ENCODE measurements at places on chromosomes 5 and 9.

DNA sequence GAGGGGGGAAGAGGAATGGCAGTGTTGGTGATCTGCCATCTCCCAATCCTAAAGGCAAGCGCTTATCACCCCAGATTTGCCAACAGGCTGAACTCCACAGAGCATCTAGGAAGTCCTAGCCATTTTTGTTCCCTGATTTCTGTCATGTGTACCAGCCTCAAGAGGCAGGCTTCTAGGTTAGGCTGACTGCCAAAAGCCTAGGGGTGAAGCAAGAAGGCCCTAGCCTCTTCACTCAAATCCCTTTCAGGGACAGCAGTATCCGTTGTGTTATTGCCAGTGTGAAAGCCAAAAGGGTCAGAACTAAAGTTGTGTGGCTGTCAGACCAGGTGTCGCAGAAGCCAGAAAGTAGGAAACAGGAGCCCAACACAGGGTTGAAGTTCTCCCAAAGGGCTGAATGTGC lies 14.7 kb downstream of the IGIP start:
- no peak for DNase-seq

GRCh38 chr5:16685069-16685468 lies 68.3 kb upstream of the RETREG1 start:
- DNase-seq: no peak

DNA sequence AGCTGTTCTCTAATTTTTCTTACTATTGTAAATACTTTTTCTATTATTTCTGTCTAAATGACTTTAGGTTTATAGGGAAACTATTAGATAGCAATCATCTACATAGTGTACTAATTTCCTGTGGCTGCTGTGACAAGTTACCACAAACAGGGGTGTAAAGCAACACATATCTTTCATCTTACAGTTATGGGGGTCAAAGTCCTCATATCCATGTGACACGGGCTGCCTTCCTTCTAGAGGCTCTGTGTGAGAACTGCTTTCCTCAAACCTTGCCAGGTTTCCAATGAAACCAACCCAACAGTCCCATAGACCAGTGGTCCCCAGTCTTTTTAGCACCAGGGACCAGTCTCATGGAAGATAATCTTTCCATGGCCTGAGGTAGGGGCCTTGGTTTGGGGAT lies 189.1 kb downstream of the ROR2 start:
- no peak for DNase-seq

- DNase-seq: no peak
Measured at GRCh38 chr5:116861097-116861496, 286.5 kb upstream of the SEMA6A start.

- DNase-seq: no peak
Measured at GRCh38 chr5:37557734-37558293, 178.7 kb downstream of the WDR70 start.

DNA sequence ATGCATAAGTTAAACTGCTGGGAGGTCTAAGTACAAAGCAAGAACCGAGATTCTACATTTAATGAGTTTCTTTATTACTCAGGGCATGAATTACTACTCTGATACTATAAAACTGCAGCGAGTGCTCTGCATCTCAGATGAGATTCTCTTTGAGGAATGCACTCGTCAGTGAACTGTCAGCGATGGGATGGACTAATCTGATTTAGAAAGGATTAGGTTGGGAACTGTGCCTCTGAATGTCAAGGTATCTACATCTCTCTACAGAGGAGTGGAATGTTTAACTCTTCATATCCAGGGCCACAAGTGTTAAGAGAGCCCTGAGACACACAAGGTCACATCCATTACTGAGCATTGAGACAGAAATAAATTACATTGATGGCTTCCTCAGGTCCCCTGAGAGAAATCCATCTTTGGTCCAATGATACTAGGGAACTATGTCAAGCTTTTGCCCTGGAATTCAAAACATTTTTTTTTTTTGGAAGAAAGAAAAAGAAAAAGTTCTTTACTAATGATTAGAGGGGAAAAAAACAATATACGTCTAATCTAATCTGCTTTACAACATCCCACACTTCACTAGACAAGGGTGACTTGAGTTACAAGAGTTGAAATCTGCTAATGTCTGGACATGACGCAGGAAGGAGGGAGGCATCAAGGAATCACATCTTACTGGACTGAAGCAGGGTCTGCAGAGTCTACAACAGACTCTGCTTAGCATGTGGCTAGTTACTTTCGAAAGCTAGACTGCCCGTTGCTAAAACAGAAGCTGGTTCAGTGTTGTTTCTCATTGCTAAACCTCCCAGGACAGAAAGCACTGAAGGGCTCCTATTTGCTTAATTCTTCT lies 270.0 kb upstream of the TLE4 start:
- DNase-seq: no peak

DNA sequence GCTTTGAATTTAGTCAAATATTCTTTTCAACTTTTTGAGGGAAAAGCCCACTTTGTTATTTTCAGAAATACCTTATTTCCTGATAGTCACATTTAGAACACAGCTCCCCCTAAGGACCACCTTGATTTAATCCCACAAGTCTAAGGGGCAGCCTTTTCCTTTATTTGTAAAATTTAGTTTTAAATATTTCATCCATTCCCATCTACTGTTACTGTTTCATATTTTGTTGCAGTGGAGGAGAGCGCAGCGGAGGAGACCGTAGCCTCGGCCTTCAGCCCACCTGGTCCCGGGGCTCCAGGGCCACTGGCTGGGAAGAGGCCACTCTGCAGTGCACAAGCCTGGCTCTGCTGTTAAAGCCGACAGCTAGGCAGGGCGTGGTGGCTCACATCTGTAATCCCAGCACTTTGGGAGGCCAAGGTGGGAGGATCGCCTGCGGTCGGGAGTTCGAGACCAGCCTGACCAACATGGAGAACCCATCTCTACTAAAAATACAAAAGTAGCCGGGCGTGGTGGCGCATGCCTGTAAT lies 19.6 kb downstream of the LPCAT1 start:
- DNase-seq: no peak

GRCh38 chr9:119533504-119533903 lies 164.3 kb upstream of the BRINP1 start:
- no peak for DNase-seq

GRCh38 chr9:37719526-37719925 lies 34.1 kb upstream of the TRMT10B start:
- DNase-seq: no peak

DNA sequence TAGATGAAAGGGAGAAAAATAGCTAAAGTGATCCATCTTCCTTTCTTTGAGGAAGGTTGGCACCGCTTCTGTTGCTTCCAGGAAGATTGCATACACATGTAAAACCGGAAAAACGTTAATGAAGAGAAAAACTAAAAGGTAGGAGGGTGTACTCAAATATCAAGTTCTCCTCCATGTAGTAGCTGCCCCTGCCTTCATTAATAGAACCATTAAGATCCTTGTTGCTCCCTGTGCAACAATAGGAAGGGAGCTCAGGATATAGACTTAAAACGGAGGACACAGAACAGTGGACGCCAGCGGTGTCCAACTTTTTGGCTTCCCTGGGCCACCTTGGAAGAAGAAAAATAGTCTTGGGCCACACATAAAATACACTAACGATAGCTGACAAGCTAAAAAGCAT lies 118.9 kb downstream of the TMEM174 start:
- no peak for DNase-seq

GRCh38 chr5:11319836-11320580 lies 559.0 kb upstream of the DAP start:
- no peak for DNase-seq

DNA sequence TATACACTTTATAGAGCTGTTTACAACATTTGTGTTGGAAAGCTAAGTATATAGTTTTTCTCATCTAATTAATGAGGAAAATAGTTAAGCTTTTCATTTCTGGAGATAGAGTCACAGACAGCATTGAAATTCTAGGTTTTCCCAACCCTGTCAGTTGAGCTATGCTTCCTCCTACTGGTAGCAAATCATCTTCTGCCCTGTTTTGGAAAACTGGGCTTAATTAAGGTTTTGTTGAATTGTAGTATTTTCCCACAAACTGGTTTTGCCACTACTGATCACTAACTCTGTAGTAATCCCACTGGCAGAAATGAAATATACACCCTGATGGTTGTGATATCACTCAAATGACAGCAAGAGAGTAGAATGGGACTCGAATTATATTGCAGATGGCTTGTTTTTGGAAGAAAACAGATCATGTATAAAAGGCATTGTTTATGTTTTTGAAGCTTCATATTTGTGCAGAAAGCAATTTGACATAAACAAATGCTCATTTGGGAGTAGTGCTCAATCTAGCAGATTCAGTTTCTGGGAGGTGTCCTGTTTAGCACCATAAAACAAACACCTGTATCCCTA lies 46.6 kb downstream of the CD180 start:
- DNase-seq: no peak

- no peak for DNase-seq
Measured at GRCh38 chr9:91783876-91784672, 166.0 kb downstream of the ROR2 start.

DNA sequence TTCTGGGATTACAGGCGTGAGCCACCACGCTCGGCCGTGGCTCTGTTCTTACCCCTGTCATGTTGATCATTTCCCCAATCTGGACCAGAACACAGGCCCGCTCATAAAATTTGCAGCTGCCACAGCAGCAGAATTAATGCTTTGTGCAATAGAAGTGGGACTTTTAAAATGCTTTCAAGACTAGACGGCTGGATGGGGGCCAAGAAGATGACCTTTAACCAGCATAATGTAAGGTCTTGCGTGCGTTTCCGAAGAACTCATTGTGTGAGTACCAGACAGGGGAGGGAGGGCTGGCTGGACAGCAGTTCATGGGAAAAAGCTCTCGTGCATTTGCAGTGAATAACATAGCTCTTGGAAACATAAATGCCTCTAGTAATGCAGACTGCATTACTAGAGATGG lies 3.5 kb upstream of the WDR38 start:
- DNase-seq: no peak

DNA sequence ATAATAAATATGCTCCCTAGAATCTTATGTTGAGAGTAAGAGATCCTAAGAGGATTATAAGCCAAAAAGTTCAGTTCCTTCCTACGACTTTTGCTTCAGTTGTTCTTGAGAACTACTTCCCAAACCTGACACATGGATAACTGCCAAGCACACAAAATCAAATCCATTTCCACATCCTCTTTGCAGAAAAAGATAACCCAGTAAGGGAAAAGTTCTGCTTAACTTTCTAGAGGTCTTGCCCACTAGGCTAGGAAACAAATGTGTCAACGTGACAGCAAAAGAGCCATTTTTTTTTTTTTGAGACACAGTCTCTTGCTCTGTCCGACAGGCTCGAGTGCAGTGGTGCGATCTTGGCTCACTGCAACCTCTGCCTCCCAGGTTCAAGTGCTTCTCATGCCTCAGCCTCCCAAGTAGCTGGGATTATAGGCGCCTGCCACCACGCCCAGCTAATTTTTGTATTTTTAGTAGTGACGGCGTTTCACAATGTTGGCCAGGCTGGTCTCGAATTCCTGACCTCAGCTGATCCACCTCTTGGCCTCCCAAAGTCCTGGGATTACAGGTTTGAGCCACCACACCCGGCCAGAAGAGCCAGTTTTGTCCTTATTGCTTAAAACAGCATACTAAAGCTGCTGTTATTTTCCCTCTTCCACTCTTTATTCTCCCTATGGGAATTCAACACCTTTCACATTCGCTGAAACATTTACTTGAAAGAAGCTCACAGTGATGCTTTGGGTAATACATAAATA lies 24.2 kb downstream of the CSNK1A1 start:
- DNase-seq: no peak

GRCh38 chr9:18474783-18475182 lies 830 bp downstream of the ADAMTSL1 start:
- no peak for DNase-seq

DNA sequence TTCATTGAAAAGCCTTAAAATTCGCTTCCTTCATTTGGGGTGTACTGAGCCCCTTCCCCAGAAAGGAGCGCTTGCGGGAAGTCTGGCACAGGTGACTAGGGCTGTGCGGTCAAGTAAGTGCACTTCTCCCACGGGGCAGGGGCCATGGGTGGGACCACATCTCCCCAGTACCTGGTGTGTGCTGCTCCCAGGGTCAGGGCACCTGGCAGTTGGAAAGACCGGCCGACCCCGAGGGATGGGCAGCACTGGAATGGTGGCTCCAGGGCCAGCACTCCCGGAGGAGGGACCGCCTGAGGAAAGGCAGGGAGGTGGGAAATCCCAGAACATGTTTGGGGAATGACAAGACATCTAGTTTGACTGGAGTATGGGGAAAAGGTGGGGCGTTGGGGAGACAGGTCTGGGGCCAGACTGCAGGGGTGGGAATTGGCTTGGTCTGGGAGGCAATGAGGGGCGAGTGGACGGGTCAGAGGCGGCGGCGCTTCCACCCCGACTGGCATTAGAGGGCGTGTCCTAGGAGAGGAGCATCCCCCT lies 727 bp upstream of the GLIPR2 start:
- DNase-seq: no peak

DNA sequence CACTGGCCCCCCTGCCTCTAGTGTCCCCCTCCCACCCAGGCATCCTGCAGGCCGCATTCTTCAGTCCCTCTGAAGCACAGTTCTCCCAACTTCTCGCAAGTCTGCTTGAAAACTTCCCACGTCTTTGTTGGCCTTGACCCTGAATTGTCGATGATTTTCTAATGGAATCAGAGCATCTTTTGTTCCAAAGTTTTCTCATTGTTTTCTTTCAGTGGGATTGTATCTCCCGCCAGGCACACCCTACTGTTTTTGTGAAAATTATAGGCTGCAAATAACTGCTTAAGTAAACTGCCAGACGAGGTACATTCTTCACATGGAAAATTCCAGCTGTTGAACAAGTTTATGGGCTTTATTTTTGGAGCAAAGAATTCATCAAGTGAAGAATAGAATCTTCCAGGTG lies 122.6 kb upstream of the SLC25A48 start:
- DNase-seq: no peak

- DNase-seq: no peak
Measured at GRCh38 chr9:116153765-116154333, at the start of gene PAPPA. Gene PAPPA, plus strand, starts transcription at chr9:116153791. Its CDS starts 382 bp downstream, at chr9:116154173.

DNA sequence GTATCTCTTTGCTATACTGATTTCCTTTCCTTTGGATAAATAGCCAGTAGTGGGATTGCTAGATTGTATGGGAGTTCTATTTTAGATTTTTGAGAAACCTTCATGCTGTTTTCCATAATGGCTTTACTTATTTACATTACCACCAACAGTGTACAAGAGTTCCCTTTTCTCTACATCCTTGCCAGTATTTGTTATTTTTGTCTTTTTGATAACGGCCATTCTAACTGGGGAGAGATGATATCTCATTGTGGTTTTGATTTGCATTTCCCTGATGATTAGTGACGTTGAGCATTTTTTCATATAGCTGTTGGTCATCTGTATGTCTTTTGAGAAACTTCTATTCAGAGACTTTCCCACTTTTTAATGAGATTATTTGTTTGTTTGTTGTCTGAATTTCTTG lies 25.8 kb downstream of the NADK2 start:
- DNase-seq: no peak

GRCh38 chr5:112570708-112571444 lies 151.8 kb upstream of the EPB41L4A start:
- no peak for DNase-seq

- DNase-seq: no peak
Measured at GRCh38 chr9:129442803-129443511, 177.9 kb downstream of the C9orf50 start.
